Effector memory CD4-positive, alpha-beta T cell (primary cell): ENCODE measurements at places on chromosomes 3 and 15.

DNA sequence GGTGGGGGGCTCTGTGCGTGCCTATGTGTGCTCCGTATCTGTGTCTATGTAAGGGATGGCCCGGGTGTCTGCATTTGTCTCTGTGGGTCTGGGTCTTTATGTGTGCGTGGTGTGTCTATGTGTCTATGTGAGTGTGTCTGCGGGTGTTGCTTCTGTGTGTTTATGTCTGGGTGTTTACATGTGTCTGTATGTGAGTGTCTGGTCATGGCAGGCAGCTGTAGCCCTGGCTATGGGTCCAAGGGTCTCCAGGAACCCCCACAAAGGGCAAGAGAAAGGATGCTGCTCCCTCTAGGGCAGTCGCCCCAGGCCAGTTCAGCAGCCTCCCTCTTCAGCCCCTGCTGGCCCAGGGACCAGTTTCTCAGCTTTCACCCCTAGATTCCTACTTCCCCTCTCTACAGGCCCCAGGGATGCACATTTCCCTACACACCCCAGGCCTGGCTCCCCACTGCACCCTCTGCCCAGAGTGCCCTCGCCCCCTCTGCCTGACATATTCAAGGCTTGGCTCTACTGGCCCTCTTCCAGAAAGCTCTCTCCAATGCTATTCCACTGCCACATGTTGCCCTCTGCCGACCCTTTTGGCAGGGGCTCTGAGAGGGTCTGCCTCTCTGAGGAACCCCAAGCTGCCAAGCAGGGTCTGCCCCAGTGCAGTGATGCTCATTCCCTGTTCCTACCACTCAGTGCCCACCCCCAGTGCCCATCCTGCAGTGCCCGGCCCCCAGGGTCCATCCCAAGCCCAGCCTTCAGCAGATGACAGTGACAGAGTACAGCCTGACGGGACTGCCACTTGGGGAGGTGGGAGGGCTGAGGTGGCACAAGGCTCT is 1.0 kb upstream of the MYL3 start:
- no peaks in the 10 kb centered on the region for H3K36me3 ChIP-seq
- H3K27me3 ChIP-seq = no peaks in the 10 kb centered on the region
- no peak overlapping the region for H3K27ac ChIP-seq

DNA sequence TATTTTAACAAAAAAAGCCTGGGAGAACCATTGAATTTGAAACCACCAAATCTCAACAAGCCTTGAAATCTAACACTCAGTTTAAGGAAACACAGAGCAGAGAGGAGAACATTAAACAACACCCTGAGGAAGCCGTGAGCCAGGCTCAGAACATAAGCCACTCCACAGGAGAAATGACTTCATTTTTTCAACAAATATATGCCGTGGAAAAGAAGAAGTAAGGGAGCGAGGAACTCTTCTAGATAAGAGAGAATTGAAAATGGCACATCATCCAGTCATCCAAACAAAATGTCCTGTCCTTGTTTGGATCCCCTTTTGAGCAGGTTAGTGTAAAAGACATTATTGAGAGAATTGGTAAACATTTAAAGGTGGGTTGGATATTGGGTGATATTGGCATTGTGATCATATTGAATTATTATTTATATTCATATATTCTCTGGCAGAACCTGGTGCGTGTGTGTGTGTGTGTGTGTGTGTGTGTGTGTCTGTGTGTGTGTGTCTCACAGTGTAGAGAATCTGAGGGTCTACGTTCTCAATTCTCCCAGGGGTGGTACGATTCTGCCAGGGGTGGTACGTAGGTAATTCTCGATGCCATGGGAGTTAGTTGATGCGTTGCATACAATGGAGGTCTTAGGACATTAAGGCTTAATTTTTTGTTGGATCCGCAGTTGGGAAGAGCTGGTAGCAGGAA is 94.4 kb downstream of the ST6GAL1 start:
- DNase-seq = no peak
- H3K36me3 ChIP-seq = no peaks in the 10 kb centered on the region
- no peaks in the 10 kb centered on the region for H3K27me3 ChIP-seq
- peak overlapping the region; percentile 79 for H3K27ac ChIP-seq
- peak overlapping the region; percentile 47 for H3K4me3 ChIP-seq

- no peaks in the 10 kb centered on the region for H3K4me1 ChIP-seq
- H3K4me3 ChIP-seq = no peak overlapping the region
- DNase-seq = no peak
- no peaks in the 10 kb centered on the region for H3K36me3 ChIP-seq
- no peak overlapping the region for H3K27ac ChIP-seq
Observed at GRCh38 chr15:94131875-94132274, 99.5 kb upstream of the MCTP2 start.

GRCh38 chr15:97993310-97993738 is 32.8 kb downstream of the ARRDC4 start:
- H3K27me3 ChIP-seq = no peaks in the 10 kb centered on the region
- no peak overlapping the region for H3K27ac ChIP-seq
- no peaks in the 10 kb centered on the region for H3K4me1 ChIP-seq
- no peak overlapping the region for H3K4me3 ChIP-seq
- no peaks in the 10 kb centered on the region for H3K36me3 ChIP-seq
- DNase-seq = no peak

DNA sequence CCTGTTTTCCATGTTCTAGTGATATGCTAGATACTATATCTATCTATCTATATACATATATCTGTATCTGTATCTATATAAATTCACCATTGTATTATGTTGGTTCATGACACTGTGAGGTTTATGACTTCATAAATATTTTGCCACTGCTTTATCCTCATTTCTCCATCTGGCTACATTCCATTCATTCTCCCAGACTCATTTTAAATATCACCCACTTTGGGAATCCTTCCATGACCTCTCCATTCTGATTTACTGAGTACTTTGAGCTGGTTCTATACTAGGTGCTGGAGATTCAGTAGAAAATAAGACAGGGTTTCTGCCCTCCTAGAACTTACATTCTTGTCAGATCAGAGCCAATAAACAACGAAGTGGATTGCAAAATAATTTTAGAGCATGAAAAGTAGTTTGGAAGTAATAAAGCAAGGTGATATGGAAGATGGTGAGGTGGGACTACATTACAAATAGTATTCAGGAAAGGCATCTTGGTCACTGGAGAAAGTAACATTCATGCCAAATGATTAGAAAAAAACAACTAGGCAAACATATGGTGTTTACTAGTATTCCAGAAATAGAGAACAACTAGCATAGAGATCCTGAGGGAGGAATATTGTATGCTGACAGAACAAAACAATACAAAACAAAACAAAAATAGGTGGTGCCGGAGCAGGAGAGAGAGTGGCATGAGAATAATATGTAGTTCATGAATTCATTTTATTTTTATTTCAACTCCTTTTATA is 11.6 kb upstream of the PLSCR4 start:
- H3K27ac ChIP-seq = no peak overlapping the region
- no peak for DNase-seq
- no peaks in the 10 kb centered on the region for H3K4me1 ChIP-seq
- no peak overlapping the region for H3K4me3 ChIP-seq

DNA sequence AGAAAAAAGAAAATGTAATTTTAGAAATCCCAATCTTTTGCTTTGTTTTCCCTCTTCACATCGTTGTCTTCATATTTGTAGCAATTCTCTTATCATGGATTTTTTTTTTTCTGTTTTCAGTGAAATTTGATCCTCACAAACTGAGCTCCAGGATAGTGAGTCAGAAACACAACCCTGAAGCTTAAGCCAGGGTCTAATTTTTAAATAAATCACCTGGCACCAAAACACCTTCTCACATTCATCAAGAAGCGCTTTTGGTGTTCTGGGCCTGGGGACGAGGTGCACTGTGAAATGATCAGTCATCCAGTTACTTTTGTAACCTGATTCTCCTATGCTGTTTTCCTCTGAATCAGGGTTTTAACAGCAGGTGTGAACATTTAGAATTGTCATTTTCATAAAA is 87.7 kb downstream of the REC114 start:
- no peak for DNase-seq
- no peaks in the 10 kb centered on the region for H3K27me3 ChIP-seq
- no peaks in the 10 kb centered on the region for H3K4me1 ChIP-seq
- no peaks in the 10 kb centered on the region for H3K36me3 ChIP-seq

- no peak overlapping the region for H3K4me3 ChIP-seq
- H3K27ac ChIP-seq = peak overlapping the region; percentile 35
- no peaks in the 10 kb centered on the region for H3K27me3 ChIP-seq
- H3K4me1 ChIP-seq = peaks cover 35% of the 10 kb centered on the region
- no peak for DNase-seq
Observed at GRCh38 chr3:177146646-177147045, 50.6 kb downstream of the TBL1XR1 start.

DNA sequence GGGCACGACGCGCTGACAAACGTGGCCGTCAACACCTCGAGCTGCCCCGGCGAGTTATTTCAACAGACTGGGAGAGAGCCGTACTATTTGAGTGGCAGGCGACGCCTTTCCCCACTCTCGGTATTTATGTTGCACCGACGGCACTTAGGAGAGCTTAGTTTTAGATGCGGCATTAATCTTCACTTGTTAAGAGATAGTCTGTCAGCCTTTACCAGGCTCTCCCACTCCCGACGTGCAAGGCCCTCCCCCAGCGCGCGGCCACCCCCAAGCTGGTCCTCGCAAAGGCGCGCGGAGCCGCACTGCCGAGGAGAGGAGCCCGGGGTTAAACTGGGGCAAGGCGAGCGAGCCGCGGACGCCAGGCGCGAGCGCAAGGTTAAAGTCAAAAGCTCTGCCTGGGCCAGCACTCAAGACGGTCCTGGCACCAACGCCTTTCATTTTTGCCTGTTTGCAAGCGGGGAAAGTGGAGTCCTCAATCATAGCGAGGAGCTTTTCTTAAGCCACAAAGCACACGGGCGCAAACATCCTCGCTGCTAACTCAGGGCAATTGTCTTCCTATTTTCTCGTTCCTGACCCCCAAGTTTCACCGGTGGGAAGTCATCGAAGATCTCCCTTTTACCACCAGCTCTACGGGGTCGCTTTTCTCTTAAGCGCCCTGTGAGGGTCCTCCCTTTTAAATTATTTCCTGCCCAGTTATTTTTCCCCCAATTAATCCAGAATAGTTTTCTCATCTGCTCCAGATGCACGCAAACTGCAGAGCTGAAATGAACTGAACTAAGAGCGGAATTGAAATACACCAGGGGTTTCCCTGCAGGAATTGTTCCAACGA is 86.6 kb downstream of the NR2F2 start:
- H3K4me3 ChIP-seq = no peak overlapping the region
- no peak for DNase-seq
- no peaks in the 10 kb centered on the region for H3K4me1 ChIP-seq
- H3K27me3 ChIP-seq = peaks cover 16% of the 10 kb centered on the region
- no peak overlapping the region for H3K27ac ChIP-seq

- H3K27ac ChIP-seq = no peak overlapping the region
- H3K27me3 ChIP-seq = no peaks in the 10 kb centered on the region
- no peak overlapping the region for H3K4me3 ChIP-seq
- no peaks in the 10 kb centered on the region for H3K4me1 ChIP-seq
- H3K36me3 ChIP-seq = no peaks in the 10 kb centered on the region
Observed at GRCh38 chr3:55746808-55747413, 259.8 kb upstream of the WNT5A start.

DNA sequence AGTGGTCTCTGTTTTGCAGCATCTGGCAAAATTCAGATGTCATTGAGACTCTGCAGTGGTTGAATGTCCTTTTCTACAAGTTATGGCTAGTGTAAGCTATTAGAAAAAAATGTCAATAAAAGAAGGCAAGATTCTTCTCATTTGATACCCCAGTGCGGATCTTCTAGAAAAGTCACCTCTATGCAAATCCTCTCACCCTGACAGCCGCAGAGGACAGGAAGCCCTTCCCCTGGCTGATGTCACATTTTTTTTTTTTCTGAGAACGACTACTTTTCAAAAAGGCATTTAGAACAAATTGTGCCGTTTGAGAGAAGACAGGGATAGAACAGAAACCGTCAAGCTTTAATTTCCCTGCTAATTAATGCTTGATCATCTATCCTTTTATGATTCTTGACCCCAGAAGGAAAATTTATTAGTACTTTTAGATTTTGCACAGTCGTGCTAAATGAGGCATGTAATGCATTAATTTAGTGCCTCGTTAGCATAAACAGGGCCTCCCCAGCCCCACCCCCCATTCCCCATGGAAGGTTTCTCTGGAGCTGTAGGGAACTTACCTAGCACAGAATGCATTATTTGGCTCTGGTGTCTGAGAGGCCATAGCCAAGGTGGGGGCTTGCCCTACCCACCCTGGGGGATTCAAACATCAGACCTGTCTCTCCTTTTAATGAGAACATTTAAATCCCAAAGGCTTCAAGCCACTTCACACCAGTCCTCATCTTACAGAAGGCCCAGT is 183.8 kb downstream of the OPA1 start:
- H3K4me1 ChIP-seq = no peaks in the 10 kb centered on the region
- DNase-seq = no peak
- H3K4me3 ChIP-seq = no peak overlapping the region
- H3K36me3 ChIP-seq = no peaks in the 10 kb centered on the region
- H3K27ac ChIP-seq = no peak overlapping the region

DNA sequence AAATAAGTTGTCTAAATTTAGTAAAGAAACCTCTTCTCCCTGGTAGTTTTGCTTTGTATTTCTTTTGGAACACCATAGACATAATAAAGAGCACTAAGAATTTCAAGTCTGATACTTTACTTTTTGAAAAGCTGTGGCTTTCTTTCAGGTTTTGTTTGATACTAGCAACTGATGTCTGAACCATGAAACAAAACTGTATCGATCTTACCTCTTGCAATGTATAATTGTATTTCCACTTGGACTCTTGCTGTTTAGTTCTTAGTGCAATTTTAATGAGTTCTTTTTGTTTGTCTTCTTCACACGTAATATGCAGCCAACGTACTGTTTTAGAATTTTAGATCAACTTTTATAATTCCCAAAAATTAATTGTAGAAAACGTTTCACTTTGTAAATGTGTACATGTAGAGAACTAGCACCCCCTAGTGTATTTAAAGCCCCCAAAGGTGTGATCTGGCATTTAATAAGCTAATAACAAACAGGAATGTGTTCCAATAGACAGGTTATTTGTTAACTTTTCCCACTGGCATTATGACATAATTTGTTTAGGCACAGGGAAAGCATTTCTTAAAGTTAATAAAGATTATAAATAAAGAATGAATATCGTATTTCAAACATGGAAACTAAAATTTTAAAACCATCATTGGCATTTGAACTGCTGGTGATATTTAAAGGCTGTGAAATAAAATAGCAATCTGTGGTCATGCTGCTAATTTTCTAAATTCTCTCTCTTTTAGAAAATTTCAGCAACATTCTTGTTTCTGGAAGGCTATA is 289.1 kb upstream of the DNAJC19 start:
- no peak overlapping the region for H3K4me3 ChIP-seq
- H3K27me3 ChIP-seq = no peaks in the 10 kb centered on the region
- H3K4me1 ChIP-seq = no peaks in the 10 kb centered on the region
- H3K36me3 ChIP-seq = no peaks in the 10 kb centered on the region
- no peak overlapping the region for H3K27ac ChIP-seq
